Hair follicular keratinocyte (primary cell): ENCODE measurements at places on chromosomes 12 and 14. TPM values are rescaled to one million over a fixed set of nuclear protein-coding genes. Genes with fewer than 3 reads are reported as not detected.

CAPZA3 gene
- total RNA-seq: not detected in 2 replicates

ORAI1 gene
- 13.7 and 19.1 TPM in 2 replicates for total RNA-seq

DNAJC22 gene
- 0.11 TPM in 1 of 2 replicates, not detected in the other for total RNA-seq

KRT78 gene
- 0.04 and 0.16 TPM in 2 replicates for total RNA-seq

TMEM52B gene
- total RNA-seq: not detected in 2 replicates

FITM1 gene
- total RNA-seq: not detected in 2 replicates

BMP4 gene
- 0.91 TPM in 1 of 2 replicates, not detected in the other for total RNA-seq

RAN gene
- 470 and 540 TPM in 2 replicates for total RNA-seq

SEL1L gene
- 35.0 and 39.7 TPM in 2 replicates for total RNA-seq

ACSS3 gene
- total RNA-seq: 0.34 and 6.4 TPM in 2 replicates

LRRIQ1 gene
- total RNA-seq: 0.08 and 0.11 TPM in 2 replicates

CLEC2B gene
- 0.08 and 1.6 TPM in 2 replicates for total RNA-seq

OAS3 gene
- total RNA-seq: 18.8 and 20.4 TPM in 2 replicates

FZD10 gene
- total RNA-seq: 0.04 and 0.16 TPM in 2 replicates

PLBD1 gene
- under 0.01 and 1.1 TPM in 2 replicates for total RNA-seq

KCNC2 gene
- total RNA-seq: not detected in 2 replicates

PPP4R4 gene
- 12.5 and 17.3 TPM in 2 replicates for total RNA-seq

AQP2 gene
- not detected in 2 replicates for total RNA-seq

CLEC4C gene
- total RNA-seq: not detected in 2 replicates

BCL11B gene
- total RNA-seq: 7.8 and 8.2 TPM in 2 replicates

MYO1H gene
- not detected in 2 replicates for total RNA-seq

HCAR1 gene
- total RNA-seq: 0.11 and 0.31 TPM in 2 replicates

SLC38A6 gene
- 7.5 and 10.1 TPM in 2 replicates for total RNA-seq

DPF3 gene
- total RNA-seq: 0.16 TPM in 1 of 2 replicates, not detected in the other

CPSF2 gene
- 33.1 and 34.2 TPM in 2 replicates for total RNA-seq

TMPRSS12 gene
- not detected in 2 replicates for total RNA-seq

CLEC9A gene
- total RNA-seq: not detected in 2 replicates

CLEC7A gene
- total RNA-seq: not detected in 2 replicates

SELPLG gene
- 0.08 and 0.46 TPM in 2 replicates for total RNA-seq

ATP6V1D gene
- 69.4 and 70.5 TPM in 2 replicates for total RNA-seq

PLEKHD1 gene
- not detected in 2 replicates for total RNA-seq

GZMH gene
- not detected in 2 replicates for total RNA-seq

GARIN6 gene
- total RNA-seq: not detected in 2 replicates

RAD51AP1 gene
- total RNA-seq: 10.5 and 30.1 TPM in 2 replicates

KRT6A gene
- 3,851 and 5,054 TPM in 2 replicates for total RNA-seq

SLC35F4 gene
- total RNA-seq: not detected in 2 replicates

NEDD1 gene
- total RNA-seq: 31.5 and 32.5 TPM in 2 replicates

KCNH3 gene
- 0.39 TPM in 1 of 2 replicates, not detected in the other for total RNA-seq

GCN1 gene
- total RNA-seq: 48.9 and 61.1 TPM in 2 replicates

EXD2 gene
- total RNA-seq: 19.1 and 19.3 TPM in 2 replicates

PRH2 gene
- total RNA-seq: not detected in 2 replicates

C14orf93 gene
- total RNA-seq: 16.7 and 18.8 TPM in 2 replicates

AACS gene
- 41.0 and 57.5 TPM in 2 replicates for total RNA-seq

DAO gene
- not detected in 2 replicates for total RNA-seq

RNASE7 gene
- 5.5 and 22.4 TPM in 2 replicates for total RNA-seq

IFI27 gene
- 0.95 and 4.0 TPM in 2 replicates for total RNA-seq

MGP gene
- 0.16 TPM in 1 of 2 replicates, not detected in the other for total RNA-seq

PLEKHH1 gene
- total RNA-seq: 3.3 and 3.4 TPM in 2 replicates

B4GALNT3 gene
- total RNA-seq: 10.5 and 14.4 TPM in 2 replicates

CLEC4A gene
- total RNA-seq: 0.23 TPM in 1 of 2 replicates, not detected in the other

LALBA gene
- total RNA-seq: not detected in 2 replicates

TSHR gene
- total RNA-seq: not detected in 2 replicates

DCAF11 gene
- 46.7 and 48.0 TPM in 2 replicates for total RNA-seq

RAD9B gene
- 0.19 and 2.3 TPM in 2 replicates for total RNA-seq

AMIGO2 gene
- 64.2 and 65.2 TPM in 2 replicates for total RNA-seq

IKZF4 gene
- 0.94 and 2.2 TPM in 2 replicates for total RNA-seq

PNN gene
- total RNA-seq: 15.2 and 20.5 TPM in 2 replicates

C14orf180 gene
- total RNA-seq: not detected in 2 replicates

EPYC gene
- not detected in 2 replicates for total RNA-seq

PPP1R36 gene
- 1.8 and 2.6 TPM in 2 replicates for total RNA-seq
